ENCODE measurements at places on chromosomes 1 and 21. TPM values are rescaled to one million over a fixed set of nuclear protein-coding genes. Genes with fewer than 3 reads are reported as not detected.

AHDC1 gene
- total RNA-seq: 19.4 TPM

JMJD4 gene
- 13.1 TPM for total RNA-seq

ASAP3 gene
- 46.0 TPM for total RNA-seq

TMEM54 gene
- total RNA-seq: 18.3 TPM

CYP4A11 gene
- not detected for total RNA-seq

SHE gene
- total RNA-seq: 5.4 TPM

HEYL gene
- total RNA-seq: 5.2 TPM

FMO5 gene
- 3.1 TPM for total RNA-seq

ANKRD35 gene
- total RNA-seq: 12.9 TPM

PLA2G4A gene
- total RNA-seq: 24.3 TPM

FAM89A gene
- total RNA-seq: 14.6 TPM

SAMD11 gene
- 4.9 TPM for total RNA-seq

LORICRIN gene
- total RNA-seq: 39.6 TPM

RSPH1 gene
- 0.39 TPM for total RNA-seq

GRIK3 gene
- 0.59 TPM for total RNA-seq

MR1 gene
- total RNA-seq: 9.6 TPM

HCRTR1 gene
- total RNA-seq: not detected

HSD11B1 gene
- 1.6 TPM for total RNA-seq

ZNF326 gene
- 21.1 TPM for total RNA-seq

KCNK1 gene
- 3.8 TPM for total RNA-seq

ZNF648 gene
- 0.89 TPM for total RNA-seq

CRYBG2 gene
- 15.4 TPM for total RNA-seq

CDK11A gene
- 25.4 TPM for total RNA-seq

ANXA9 gene
- 4.7 TPM for total RNA-seq

KRTAP19-8 gene
- not detected for total RNA-seq

ADORA3 gene
- 0.20 TPM for total RNA-seq

GPR52 gene
- total RNA-seq: 3.6 TPM

MPL gene
- 0.10 TPM for total RNA-seq

KCNT2 gene
- total RNA-seq: 5.1 TPM

SPRR2G gene
- 13.6 TPM for total RNA-seq

LRRC39 gene
- total RNA-seq: 35.4 TPM

NTNG1 gene
- 9.1 TPM for total RNA-seq

OR6N1 gene
- not detected for total RNA-seq

SYT2 gene
- 0.10 TPM for total RNA-seq

CDK18 gene
- total RNA-seq: 4.2 TPM

MNDA gene
- total RNA-seq: 26.3 TPM

INSRR gene
- total RNA-seq: under 0.01 TPM

SHISAL2A gene
- total RNA-seq: 0.49 TPM

ZFP69 gene
- total RNA-seq: 3.0 TPM
